ENCODE measurements at places on chromosomes 3 and 15.
A peak's percentile ranks its signal among the peaks of the same experiment; 100 is the strongest.

DNA sequence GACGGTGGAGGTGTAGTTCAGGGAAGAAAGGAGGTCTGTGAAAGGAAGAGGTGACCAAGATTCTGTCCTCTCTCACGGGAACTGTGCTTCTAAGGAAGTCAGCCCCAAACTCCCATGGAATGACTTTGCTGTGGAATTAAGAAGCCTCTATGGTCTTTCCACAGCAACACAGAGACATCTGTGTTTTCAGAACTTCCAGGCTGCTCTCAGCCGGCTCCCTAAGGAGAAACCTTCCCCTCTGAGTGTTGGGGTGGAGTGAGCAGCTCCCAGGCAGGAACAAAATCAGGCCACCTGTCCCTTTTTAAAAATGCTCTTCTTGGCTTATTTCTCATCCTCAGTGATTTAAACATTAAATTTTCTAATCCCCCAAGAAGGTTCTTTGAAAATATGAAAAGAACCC is 53.3 kb upstream of the SNRK start:
- no peak for DNase-seq

DNA sequence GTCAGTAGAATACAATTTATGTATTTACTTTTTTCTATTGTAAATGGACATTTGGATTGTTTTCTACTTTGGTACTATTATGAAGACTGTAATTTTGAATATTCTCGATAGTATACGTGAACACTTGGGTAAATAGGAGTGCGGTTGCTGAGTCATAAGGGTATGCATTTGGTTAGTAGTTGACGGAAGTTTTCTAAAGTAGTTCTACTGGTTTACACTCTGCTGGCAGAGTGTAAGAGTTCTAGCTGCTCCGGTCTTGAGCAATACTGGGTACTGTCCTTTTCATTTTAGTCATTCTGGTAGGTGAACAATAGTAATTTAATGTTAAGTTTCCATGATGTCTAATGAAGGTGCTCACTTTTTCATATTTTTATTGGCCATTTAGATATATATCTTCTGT is 70.0 kb downstream of the MEF2A start:
- no peak for DNase-seq

DNA sequence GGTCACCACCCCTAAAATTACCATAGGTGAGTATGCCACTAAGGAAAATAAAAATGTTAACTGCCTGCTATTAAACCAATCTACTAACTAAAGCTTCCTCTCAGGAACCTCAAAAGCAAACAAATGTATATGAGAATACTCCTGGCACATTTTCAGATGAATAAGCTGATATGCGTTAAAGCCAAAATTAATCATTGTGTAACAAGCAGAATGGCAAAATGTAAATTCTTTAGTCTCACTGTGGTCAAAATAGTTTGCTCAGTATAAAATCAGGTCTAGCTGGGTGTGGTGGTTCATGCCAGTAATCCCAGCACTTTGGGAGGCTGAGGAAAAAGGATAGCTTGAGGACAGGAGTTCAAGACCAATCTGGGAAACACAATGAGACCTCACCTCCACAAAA is 53.6 kb downstream of the SUMF1 start:
- no peak for DNase-seq

GRCh38 chr3:21691036-21691435 is 60.0 kb downstream of the ZNF385D start:
- DNase-seq = no peak

DNA sequence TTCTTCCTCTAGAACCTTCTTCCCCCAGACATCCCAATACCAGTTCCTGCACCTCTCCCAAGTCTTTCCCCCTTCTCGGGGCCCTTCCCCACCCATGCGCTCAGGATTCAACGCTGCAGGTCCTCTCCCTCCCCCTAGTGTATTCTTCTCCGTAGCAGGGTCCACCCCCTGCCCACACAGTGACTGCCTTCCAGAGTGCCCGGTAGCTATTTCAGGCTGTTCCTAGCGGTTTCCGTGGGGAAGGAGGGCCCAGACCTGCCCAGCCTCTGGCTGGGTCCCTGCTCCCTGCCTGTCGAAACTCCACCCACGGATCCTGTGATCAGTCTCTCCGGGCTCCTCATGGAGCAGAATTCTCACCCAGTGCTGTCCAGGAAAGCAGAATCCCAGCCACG is 45.2 kb upstream of the SEC61A1 start:
- no peak for DNase-seq

- no peak for DNase-seq
Observed at GRCh38 chr15:62488387-62488786, 323.3 kb upstream of the C2CD4B start.

DNA sequence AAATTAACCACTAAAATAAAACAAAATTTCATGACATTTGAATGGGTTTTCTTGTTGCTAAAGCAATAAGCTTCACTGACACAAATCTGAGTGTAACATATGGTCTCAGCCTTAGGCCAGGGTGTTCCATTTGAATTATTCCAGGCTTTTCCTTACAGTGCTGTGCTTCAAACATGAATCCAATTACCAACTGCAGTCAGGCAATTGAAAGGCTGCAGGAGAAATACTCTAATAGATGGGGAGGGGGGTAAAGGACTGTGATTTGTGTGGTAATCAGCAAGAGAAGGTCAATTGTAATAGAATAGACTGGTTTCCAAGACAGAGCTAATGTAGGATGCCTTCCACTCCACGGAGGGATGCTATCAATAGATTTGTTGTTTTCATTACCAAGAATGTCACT is 466.7 kb downstream of the C3orf38 start:
- DNase-seq = no peak

DNA sequence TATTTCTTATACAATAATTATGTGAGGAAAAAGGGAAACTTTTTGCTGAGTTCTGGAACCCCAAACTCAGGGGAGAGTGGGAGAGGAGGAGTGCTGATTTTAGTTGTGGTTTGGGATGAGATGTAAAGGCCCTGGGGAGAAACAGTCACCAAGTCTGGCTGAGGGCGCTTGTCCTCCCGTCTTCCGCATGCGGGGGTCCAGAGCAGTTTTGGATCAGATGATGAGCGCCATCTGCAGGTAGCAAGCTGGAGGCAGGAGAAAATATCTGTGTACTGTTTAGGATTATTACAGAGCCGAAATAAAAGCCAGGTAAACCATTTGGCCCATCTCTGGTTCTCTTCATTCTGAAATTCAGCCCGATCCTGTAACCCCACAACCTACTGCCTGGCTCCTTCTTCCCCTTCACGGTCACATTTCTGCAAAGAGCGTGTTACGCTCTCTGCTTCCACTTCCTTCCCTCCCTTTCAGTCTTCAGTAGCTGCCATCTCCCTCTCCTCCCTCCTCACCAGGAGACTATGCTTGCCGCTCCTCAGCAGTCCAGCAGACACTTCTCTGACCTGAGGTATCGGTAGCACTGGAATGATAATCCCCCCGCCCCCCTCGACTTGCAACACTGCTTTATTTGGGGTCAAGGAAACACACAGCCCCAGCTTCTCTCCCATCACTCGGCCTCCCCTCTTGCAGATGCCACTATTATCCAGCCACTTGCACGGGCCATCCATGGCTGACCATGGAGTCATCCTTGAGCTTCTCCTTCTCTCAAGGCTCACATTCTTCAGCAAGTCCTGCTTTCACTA is 1.4 kb upstream of the PARP14 start:
- no peak for DNase-seq

GRCh38 chr3:52845157-52845556 is 10.3 kb upstream of the MUSTN1 start:
- no peak for DNase-seq

GRCh38 chr15:90598031-90598577 is 68.4 kb downstream of the CRTC3 start:
- no peak for DNase-seq

GRCh38 chr3:94779699-94780098 is 716.8 kb downstream of the NSUN3 start:
- no peak for DNase-seq

DNA sequence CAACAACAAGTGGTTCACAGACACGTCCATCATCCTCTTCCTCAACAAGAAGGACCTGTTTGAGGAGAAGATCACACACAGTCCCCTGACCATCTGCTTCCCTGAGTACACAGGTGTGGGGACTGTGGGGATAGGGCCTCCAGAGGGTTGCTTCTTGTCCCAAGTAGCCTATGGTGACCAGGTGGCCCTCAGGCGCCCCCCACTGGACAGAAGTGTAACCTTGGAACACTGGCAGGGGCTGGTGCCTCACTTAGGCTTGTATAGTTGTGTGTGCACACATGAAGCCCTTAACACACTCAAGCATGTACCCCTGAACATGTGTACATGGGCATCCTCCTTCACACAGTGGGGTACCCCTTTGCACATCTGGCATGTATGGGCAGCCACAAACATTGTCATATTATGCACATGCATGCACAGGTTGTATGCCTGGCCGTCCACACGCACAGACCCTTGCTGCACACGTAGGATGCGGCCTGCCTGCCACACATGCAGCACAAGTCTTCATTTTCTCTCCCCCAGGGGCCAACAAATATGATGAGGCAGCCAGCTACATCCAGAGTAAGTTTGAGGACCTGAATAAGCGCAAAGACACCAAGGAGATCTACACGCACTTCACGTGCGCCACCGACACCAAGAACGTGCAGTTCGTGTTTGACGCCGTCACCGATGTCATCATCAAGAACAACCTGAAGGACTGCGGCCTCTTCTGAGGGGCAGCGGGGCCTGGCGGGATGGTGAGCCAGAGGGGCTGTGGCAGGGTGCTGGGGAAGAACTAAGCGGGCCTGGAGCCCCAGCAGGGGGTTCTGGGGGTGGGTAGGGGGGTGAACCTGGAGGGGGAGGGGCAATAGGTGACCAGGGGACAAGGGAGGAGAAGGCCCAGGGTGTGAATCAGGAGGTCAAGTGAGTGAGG is 11.7 kb upstream of the SEMA3B start:
- no peak for DNase-seq

- DNase-seq = peak; percentile 73
Observed at GRCh38 chr3:40043444-40043755, 234.0 kb downstream of the MYRIP start.

GRCh38 chr3:78256123-78256522 is 1216.2 kb downstream of the ROBO2 start:
- DNase-seq = no peak

DNA sequence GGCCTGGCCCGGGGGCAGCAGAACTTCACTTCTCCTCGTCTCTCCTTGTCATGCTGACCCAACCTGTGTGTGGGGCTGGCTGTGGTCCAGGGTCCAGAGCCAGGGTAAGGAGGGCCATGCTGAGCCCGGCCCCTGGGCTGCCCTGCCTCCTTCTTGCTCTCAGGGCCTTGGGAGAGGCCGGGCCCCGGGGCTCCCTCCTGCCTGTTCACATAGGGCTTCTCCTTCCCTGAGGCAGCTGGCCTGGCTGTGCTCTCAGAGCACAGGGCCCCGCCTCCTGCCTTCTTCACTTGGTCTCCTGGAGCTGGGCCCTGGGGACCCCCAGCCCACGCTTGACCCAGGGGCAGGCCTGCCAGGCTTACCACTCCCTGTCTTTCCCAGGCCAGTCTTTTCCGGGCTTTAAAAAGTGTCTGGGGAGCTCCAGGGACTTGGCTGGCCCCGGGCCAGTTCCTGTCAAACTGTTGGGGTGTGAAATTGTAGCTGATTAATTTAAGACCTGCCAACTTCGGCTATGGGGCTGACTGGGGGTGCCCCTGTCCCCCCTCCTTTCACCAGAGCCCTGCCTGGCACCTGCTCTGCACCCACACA is 11.8 kb downstream of the PLXNA1 start:
- DNase-seq = no peak

DNA sequence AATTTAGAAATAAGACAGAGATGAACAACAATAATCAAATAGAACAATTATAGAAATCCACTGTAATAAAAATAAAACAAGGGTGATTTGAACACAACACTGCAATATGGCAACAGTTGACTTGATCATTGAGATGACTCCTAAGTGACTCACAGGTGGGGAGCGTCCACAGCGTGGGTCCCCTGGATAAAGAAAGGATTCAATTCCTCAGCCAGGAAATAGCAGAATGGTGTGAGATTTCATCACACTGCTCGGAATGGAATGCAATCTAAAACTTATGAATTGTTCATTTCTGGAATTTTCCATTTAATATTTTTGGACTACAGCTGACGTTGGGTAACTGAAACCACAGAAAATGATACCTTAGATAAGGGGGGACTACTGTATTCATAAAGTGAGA is 82.0 kb downstream of the CNTN3 start:
- peak; percentile 52 for DNase-seq

DNA sequence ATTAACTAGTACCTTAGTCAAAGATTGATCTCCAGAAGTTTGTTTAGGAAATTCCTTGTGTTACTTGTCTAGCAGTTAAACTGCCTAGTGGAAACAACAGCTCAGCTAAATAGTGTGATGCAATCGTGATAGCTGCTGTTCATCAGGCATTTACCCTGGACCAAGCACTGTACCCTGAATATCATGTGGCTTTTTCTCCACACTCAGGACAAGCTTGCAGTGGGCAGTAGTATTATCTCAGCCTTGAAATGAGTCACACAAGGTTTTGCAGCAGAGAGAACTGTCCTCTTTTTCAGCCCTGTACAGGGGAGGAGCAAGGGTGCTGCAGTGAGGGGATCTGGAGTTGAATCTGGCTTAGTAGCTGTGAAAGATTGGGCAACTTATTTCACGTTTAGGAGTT is 208.4 kb downstream of the TP63 start:
- DNase-seq = no peak

DNA sequence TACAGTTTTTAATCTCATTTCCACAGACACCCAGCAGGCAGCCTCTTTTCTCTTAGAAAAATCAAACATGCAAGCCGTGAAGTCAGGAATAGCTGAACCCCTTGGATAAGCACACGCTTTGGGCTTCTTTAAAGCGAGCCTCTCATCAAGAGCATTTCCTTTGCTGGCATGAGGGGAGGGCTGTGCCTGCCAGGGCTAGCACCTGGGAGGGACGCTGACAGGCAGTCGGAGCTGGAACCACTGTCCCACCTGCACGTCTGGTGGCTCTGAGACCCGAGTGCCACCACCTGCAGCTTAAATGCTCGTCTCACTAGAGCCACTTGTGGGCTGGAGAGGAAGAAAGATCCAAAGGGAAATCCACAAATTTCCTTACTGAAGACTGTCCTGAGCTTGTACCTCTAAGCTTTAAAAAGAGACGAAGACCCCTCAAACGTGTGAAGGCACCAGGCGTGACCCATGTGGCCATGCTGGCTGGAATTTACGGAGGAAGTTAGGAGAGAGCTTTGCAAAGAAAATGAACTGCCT is 9.4 kb downstream of the MAP6D1 start:
- no peak for DNase-seq

DNA sequence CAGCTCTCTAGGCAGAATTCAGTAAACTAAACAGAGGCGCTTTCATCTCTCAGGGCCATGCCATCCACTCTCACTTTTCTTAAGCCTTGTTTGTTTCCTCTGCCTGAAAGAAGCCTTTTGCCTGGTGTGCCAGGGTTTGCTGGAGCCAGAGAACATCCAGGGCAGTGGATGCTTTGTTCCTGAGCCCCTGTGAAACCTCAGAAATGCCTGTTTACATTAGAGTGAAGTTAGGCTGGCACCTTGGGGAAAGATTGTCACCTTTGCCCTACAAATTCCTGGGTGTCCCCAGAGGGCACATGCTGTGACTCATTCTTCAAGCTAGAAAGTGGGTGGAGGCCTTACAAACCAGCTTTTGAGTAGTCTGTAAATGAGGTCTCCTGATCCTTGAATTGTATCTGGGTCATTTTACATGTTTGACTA is 10.7 kb upstream of the TRAK1 start:
- no peak for DNase-seq
